Left forelimb (tissue), 1 donor: ENCODE measurements at places on chromosomes 1 and 21.
A peak's percentile ranks its signal among the peaks of the same experiment; 100 is the strongest.

- peak; percentile 85 for DNase-seq
Observed at GRCh38 chr1:6984986-6985385, 199.7 kb downstream of the CAMTA1 start.

DNA sequence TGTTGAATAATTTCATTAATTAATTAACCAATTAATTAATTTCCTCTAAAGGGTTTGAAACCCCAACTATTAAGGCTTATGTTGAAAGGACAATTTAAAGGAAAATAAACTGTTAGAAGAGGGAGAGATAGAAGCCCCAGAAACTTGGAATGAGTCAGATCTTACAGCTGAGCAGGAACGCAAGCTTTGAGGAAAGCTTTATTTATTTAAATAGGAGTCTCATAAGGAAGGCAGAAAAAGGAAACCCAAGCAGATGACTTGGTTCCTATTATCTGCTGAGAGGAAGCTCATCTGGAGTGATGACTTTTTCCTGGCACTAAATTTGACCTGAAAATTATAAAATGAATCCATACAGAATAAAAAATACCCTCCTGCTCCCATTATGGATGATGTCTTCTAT, 105.1 kb downstream of the ROR1 start:
- DNase-seq = no peak

DNA sequence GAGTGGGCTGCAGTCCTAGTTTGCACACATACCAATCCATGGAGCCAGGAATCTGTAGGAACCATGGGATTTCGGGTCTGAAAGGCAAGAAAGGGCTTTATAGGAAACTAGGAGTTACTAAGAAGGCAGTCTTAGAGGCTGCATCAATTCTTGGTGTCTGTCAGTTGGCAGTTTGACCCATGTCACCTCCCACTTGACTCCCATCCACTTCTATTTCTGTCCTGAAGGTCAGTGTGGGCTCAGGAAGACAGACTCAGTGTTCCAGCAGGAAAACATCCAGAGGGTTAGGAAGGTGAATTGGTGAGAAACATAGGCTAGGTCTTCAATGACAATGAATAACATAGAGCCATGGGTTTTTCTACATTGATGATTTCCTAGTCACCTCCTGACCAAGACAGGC, 4.0 kb downstream of the CYP4A11 start:
- DNase-seq = no peak

DNA sequence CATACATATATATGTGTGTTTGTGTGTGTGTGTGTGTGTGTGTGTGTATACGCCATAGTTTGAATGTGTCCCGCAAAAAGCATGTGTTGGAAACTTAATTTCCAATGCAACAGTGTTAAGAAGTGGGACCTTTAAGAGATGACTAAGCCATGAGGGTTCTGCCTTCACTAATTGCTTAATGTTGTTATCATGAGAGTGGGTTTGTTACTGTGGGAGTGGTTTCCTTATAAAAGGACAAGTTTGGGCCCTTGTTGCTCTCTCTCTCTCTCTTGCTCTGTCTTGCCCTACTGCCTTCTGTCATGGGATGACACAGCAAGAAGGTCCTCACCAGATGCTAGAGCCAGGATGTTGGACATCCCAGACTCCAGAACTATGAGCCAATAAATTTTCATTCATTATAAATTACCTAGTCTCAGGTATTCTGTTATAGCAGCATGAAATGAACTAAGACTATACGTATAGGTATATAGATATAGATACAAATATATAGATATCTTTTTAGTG, 103.8 kb upstream of the ZC3H11B start:
- no peak for DNase-seq

GRCh38 chr1:228011721-228012311, 5.0 kb downstream of the WNT3A start:
- peak; percentile 50 for DNase-seq

DNA sequence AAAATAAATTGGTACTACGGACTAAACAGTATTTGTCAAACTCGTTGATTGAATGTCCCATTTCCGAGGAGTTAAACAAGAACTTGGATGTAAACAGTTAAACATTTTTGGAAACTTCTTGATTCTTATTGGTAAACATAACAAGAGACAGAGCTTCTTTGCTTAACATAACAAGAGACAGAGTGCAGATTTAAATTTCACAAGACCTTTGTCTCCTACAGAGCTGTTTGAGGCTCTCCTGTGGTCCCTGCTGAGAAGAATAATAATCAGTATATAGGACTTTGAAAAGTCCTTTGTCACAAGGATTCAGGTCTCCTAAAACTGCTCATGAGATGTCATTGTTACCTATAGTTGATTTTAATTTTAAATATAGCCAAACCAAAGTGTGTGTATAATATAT, 170.6 kb upstream of the C21orf91 start:
- DNase-seq = no peak

- DNase-seq = peak; percentile 88
Observed at GRCh38 chr1:156129687-156130577, 15.4 kb downstream of the LMNA start.

DNA sequence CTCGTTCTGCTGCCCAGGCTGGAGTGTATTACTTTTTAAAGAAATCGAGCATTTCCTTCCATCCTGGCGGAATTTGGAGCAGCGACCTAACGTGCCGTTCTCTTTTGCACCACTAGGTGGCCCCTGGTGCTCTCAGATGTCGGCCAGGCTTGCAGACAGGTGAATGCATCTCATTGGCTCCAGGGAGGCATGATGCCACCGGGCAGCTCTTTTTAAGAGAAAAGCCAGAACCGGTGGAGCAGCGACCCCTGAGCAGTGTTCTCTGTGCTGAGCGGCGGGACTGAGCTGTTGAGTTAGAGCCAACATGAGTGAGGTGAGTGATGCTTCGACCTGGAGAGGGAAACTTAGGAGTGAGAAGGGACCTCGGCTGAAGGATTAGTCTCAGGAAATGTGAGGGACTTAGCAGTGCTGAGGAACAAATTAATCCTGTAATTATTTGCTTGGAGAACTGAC, at the start of gene PCP4:
PCP4 (plus strand) TSS at position 241 of the 453 bp plus-strand sequence; CDS start at position 305, 64 bp downstream.
- DNase-seq = no peak

- no peak for DNase-seq
Observed at GRCh38 chr1:209363112-209363511, 220.4 kb upstream of the CAMK1G start.

DNA sequence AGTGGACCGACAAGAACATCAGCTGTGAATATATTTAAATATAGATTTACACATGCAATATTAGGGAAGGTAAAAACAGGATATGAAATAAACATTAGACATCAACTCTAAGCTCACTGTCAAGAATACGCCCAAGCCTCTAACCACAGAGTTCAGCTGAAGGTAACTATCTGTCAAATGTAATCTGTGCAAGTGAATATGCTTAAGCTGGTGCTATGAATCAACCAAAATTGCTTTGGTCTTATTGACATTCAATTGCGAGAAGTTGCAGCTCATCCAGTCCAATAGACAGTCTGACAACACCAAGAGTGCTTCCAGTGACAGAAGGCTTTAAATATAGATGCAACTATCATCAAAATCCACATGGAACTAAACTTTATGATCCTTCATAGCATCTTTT, 32.3 kb downstream of the USH2A start:
- DNase-seq = no peak

DNA sequence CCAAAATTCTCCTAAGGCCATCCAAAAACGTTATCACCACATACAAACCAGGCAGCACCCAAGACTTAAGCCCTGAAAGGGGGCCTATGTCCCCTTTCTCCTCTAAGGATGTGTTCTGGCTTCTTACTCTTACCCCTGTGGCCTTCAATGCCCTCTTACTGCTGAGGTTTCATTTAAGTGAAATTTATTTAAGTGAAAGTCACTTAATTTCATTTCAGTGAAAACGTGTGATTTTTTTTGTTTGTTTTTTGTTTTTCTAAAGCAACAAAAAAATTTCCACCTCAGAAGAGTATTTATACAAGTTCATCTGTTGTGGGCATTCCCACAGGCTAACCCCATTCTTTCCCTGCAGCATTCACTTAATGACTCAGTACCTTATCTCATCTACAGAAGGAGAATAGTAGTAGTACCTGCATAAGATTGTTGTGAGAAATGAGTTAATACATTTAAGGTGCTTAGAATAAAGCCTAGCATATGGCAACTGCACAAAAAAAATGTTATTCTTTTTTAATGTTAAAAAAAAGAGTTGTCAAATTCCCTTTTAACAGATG, 220.6 kb downstream of the CHRM3 start:
- no peak for DNase-seq

DNA sequence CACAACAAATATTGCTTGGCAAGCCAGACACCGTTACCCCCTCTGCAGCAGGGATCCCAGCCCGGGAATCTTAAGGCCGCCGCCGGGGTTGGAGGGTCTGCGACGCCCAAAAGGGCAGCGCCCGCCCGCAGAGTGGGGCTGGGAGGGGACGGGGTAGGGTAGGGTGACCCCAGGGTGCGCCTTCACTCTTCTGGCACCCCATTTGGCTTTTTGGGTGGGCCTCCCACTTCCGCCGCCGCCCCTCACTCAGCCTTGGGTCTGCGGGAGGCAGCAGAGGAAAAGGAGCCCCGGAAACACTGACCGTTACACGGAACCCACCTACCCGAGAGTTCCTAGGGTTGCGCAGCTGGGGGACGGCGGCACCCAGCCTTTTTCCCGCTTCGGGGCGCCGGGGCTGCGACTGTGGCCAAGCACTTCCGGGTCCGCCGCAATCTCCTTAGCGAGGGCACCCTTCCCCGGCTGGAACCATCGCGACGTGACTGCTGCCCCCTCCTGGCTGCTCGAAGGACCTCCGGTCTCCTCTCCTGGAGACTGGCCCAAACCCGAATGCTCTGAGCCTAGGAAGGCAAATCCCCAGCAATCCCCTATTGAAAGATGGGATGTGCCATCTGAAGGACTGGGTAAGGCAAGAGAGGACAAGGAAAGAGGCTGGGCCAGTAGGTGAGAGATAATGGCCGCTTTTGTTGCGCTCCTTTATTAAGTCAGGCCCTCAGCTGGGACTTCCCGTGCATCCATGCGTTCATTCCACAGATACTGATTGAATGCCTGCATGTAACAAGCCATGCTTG, at the start of gene PIGC:
PIGC (minus strand) TSS at position 404 of the 788 bp plus-strand sequence. CDS start 1,447 bp downstream, outside the sequence.
- peak; percentile 92 for DNase-seq

DNA sequence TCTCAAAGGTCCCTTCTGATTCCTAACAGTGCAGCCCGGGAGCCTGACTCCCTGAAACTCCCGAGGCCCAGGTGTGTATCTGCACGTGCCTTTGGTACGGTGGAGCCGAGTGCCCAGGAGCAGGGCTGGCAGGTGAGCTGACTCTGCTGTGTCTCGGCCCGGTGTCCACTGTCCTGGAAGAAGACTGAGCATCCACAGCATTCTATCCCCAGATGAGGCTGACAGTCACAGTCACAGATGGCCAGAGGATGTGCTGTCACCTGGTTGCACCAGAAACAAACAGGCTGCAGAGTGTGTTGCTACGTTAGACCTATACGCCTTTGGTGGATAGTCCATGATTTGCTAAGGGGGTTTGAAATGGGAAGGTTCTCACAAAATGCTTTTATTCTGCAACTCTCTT, 9.8 kb downstream of the ETV3L start:
- DNase-seq = no peak

- no peak for DNase-seq
Observed at GRCh38 chr1:241635556-241636152, 4.5 kb downstream of the CHML start.

- DNase-seq = no peak
Observed at GRCh38 chr21:45228171-45228641, 59.5 kb downstream of the POFUT2 start.

DNA sequence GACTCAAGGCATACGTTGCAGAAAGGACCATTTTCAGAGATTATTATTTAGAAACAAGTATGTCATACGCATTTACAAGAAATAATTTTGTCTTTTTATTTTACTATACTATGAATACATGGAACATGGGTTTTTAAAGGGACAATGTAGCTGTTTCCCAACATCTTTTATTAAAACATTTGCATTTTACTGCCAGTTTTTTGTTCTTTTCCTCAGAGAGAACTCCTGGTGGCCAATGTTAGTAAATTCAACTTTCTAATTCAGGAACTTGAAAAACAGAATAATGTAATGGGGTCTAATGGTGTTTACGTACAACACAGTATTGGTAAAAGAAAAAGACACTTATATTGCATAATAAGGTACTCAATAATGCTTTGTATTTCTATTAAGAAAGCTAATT, 14.9 kb downstream of the PRDM2 start:
- DNase-seq = no peak

DNA sequence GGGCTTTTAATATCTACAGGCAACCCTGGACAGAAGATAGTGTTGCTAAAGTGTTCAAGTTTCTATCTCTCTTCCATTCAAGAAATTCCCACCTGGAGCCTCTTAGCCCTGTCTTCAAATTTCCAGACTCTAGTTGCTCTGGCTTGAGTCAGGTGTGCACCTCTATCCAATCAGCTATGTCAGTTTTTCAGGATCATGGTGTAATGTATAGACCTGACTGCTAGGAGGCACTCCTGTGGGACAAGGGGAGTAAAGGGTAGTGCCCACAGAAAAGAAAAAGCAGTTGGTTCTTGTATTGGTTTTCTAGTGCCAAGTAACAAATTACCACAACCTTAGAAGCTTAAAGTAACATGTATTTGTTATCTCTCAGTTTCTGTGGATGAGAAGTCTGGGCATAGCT, 6.2 kb upstream of the ZRANB2 start:
- DNase-seq = no peak

- DNase-seq = no peak
Observed at GRCh38 chr1:23394181-23394580, 24.5 kb upstream of the ZNF436 start.

DNA sequence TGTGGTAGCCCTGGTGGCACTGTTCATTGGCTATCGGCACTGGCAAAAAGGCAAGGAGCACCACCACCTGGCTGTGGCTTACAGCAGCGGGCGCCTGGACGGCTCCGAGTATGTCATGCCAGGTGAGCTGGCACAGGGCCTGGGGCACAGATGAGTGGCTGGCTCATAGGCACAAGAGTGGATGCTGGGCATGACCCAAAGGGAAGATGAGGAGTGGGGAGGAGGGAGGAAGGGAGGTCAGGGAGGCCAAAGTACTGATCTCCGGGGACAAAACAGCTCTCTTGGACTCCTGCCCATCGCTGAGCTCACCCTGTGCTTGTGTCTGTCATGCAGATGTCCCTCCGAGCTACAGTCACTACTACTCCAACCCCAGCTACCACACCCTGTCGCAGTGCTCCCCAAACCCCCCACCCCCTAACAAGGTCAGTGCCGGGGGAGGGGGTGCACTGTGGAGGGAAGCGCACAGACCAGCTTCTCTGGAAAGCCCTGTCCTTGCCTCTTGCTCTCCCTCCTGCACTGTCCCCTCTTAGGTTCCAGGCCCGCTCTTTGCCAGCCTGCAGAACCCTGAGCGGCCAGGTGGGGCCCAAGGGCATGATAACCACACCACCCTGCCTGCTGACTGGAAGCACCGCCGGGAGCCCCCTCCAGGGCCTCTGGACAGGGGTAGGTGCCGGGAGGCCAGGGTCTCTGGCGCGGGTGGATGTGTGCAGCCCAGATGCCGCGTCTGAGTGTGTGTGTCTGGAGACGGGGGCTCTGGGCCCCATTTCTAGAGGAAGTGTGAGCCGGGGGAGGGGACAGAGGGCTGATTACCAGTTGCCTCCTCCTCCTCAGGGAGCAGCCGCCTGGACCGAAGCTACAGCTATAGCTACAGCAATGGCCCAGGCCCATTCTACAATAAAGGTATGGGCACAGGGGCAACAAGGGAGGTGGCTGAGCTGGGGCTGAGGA, 7.3 kb upstream of the LRRC71 start:
- DNase-seq = no peak
